Right atrium auricular region (tissue), 2 donors: ENCODE measurements at places on chromosomes 2 and 18. TPM values are rescaled to one million over a fixed set of nuclear protein-coding genes. Genes with fewer than 3 reads are reported as not detected.

DNA sequence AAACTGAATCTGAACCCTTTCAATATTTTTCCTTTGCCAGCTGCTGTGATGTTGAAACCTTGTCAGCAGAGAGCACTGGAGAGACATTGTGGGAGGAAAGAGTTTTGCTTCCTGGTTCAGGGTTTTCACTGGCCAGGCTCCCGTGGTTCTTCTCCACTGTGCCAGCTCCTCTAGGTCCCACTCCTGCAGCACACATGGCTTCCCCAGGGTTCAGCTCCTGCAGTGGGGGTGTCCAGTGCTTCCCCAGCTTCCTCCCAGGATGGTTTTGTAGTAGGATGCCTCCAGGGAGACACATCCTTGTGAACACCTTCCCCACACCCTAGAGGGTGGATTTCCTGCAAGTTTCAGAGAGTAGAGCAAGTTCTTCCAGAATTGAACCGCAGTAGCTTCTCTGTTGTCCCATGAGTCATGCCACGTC is 24.0 kb upstream of the SULT1C3 start:
- DNase-seq: no peak

GRCh38 chr2:191165176-191165643 is 14.4 kb upstream of the STAT4 start:
- no peak for DNase-seq

DNA sequence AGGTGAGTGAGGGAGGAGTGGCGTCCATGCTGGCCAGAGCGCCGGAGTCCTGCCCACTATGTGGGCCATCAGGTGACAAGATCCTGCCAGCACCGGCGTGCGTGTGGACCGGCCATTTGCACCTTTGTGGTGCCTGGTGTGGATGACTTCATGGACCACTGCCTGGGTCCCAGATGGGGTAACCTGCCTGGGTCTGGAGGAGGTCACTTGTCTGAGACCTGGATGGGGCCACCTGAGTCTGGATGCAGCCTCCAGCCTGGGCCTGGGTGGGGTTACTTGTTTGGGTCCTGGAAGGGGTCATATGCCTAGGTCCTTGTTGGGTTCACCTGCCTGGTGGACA is 299.6 kb downstream of the NDUFA10 start:
- no peak for DNase-seq

DNA sequence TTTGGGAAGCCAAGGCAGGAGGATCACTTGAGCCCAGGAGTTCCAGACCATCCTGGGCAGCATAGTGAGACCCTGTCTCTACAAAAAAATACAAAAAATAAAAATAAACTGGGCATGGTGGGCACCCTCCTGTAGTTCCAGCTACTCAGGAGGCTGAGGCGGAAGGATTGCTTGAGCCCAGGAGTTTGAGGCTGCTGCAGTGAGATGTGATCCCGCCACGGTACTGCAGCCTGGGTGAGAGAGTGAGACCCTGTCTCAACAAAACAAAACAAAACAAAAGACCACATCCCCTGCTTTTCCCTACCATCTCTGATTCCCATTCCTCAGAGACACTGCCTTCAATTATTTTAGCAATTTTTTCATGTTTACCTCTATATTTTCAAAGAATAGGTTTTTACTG is 3.9 kb upstream of the RNF103 start:
- DNase-seq: no peak

GRCh38 chr18:67665266-67665665 is 148.7 kb upstream of the DSEL start:
- DNase-seq: no peak

DNA sequence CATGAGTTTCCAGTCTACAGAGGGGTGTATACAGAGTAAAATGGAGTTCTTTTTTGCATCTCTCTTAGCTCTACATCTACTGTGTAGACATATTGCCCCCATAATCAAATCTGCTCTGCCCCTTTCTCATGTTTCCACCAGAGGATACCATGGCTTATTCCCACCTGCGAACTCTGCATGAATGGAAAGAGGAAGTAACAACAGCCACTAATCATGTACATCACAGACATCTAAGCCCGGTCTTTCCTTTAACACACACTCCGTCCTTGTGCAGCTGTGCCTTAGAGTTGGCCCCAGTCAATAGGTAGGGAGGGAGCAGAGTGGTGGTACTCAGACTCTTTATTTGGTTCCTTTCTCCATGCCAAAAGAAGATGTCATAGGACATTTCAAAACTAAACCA is 147.3 kb upstream of the NRP2 start:
- DNase-seq: no peak

DNA sequence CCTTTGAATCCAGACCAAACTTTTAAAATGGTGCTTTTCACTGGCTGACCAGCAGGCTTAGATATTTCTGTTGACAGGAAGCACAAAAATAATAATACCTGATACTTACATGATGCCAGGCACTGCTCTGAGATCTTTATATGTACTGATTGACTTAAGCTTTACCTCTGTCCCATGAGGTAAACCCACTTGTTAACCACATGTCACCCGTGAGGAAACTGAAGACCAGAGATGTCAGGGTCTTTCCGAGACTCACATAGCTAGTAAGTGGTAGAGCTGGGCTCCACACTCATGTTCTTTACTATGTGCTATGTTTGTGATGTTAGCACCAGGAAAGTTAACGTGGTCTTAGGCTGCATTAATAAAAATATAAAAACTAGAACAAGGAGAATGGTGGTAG is 297.7 kb downstream of the PLCL1 start:
- DNase-seq: no peak

DNA sequence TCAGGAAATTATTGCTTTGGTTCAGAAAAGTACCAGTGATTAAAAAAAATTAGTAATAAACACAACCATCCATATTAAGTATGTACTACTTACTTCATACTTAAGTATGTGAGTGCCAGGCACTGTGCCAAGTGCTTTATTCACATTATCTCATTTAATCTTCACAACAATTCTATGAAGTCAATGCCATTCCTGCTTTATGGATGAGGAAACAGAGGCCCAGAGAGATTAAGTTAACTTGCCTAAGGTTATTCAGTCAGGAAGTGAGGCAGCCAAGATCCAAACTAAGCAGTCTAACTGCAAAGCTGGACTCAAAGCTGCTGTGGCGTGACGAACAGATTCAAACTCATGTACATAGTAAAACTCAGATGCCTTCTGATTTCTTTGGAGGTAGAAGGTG is 22.3 kb downstream of the DTNB start:
- no peak for DNase-seq

GRCh38 chr2:200869014-200869413 is 4.6 kb upstream of the CLK1 start:
- no peak for DNase-seq

DNA sequence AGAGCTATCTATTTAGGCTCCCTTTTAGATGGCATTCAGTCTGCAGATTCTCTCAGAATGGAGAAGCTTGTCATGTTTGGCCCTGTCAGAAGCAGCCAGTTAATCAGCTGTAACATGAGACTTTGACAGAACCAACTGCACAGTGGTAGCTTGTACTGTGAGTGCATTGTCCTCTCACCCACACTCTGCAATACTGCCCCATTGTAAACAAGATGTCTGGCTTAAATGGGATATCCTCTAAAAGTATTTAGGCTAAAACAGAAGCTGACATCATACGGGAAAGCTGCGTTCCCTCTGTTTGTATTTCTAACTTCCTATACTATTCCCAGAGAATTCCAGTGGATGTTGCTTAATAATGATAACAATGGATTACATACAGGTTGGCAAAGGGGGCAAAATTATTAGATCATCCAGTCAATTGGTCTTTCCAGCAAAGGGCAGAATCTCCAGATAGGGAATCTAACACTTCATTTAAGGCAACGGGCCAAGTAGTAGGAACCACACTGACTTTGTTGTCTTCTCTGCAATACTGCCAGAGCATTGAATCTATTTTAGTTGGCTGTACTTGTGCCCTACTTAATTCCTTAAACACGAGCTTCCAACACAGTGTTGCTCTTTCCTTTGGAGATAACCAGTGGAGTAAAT is 15.4 kb upstream of the STAT4 start:
- no peak for DNase-seq

DNA sequence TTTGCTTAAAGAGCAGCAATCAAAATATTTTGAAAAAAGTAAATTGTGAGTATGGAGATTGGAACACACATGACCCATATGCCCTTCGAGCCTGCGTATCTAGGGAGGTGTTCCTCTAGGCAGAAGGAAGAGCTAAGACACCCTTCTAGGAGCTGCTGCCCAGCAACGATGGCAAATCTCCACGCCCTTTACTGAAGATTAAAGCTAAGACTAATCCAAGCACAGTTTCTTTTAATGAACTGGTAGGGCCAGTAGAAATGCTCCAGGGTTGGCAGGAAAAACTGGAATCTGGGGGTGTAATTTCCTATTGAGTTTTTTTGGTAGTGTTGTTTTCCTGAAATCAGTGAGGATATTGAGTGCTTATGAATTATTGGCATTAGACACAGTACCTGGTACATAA is 712 bp upstream of the SERPINB13 start:
- DNase-seq: no peak

- no peak for DNase-seq
These were observed 370.2 kb downstream of the EN1 start for GRCh38 chr2:118477111-118477862.

- DNase-seq: peak; percentile 64
These were observed 378 bp upstream of the IAH1 start for GRCh38 chr2:9473985-9474360.

GRCh38 chr2:10329880-10330699 is 27.4 kb downstream of the HPCAL1 start:
- DNase-seq: no peak

GRCh38 chr2:191113761-191114160 is 37.0 kb downstream of the STAT4 start:
- DNase-seq: no peak

DNA sequence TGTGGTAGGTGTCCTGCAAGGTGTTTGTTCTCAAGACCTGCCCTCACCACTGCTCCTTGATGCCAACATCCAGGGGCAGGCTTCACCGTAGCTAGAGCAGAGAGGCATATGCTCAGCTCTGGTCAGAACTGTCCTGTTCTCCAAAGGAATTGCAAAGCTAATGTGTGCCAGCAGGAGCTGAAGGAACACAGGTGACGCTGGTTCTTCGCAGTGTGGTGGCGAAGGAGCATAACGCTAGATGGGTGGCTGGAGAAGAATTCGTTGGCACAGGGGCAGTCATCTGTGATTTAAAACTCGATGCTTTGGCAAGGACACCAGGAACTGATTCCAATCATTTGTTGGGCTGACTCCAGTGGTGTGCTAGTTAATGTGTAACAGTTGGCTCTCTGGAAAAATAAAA is 11.4 kb upstream of the PER2 start:
- DNase-seq: no peak

- no peak for DNase-seq
These were observed 1025.6 kb upstream of the PIK3C3 start for GRCh38 chr18:40929399-40929798.

GRCh38 chr2:238956676-238957075 is 108.8 kb downstream of the TWIST2 start:
- DNase-seq: no peak

DNA sequence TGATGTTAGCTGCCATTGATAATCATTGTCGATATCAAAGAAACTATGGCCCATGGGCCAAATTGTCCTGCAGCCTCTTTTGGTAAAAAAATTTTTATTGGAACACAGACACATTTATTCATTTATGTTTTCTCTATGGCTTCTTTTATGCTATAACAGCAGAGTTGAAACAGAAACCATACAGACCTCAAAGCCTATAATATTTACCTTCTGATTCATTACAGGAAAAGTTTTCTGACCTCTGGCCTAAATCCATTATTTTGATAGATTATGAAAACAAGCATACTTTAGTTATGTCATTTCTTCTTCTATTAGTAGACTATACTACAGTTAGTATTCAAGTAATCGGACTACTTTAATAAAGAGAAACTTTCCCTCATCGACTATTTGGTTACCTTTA is 349.7 kb upstream of the GALNT5 start:
- DNase-seq: no peak

GRCh38 chr2:227862741-227863588 is 8.5 kb upstream of the DAW1 start:
- peak; percentile 79 for DNase-seq

DNA sequence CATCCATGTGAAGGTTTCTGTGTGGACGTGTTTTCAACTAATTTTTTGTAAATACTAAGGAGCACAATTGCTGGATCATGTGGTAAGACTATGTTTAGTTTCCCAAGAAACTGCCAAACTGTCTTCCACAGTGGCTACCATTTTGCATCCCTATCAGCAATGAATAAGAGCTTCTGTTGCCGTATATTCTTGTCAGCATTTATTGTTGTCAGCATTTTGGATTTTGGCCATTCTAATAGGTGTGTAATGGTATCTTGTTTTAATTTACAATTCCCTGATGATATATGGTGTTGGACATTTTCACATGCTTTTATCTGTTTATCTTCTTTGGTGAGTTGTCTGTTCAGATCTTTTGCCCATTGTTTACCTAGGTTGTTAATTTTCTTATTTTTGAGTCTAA is 34.5 kb downstream of the SCRN3 start:
- no peak for DNase-seq

DNA sequence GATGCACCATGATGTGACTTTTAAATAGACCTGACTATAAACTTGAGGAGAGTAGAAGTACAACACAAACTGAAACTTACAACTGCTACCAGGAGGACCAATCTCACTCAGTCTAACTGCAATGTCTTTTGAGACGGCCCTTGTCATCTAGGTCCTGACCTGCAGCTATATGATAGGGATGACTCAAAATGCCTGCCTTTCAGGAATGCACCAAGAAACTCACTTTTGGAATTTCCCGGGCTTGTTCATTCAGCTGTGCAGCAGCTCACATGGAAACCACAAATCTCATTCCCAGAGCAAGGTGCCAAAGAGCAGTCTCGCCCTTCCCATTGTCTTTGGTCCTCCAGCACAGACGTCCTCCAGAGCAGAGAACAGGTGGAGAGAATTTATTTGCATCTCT is 113.7 kb downstream of the SPOPL start:
- no peak for DNase-seq

- DNase-seq: no peak
These were observed 221.3 kb upstream of the CTAGE1 start for GRCh38 chr18:22639026-22639463.

GRCh38 chr2:180003559-180003958 is 3.5 kb downstream of the CWC22 start:
- no peak for DNase-seq

- no peak for DNase-seq
These were observed 39.5 kb downstream of the AQP12A start for GRCh38 chr2:240731178-240731545.

- DNase-seq: no peak
These were observed 8.1 kb downstream of the GGCX start for GRCh38 chr2:85553184-85553583.

ITGB6 gene
- 0.30 TPM for total RNA-seq

STAT4 gene
- 15.2 TPM for total RNA-seq

KDSR gene
- total RNA-seq: 33.8 TPM

ADCYAP1 gene
- 2.6 TPM for total RNA-seq

COL3A1 gene
- 608 TPM for total RNA-seq

DRC1 gene
- total RNA-seq: not detected

CD28 gene
- total RNA-seq: 0.55 TPM

TSPYL6 gene
- not detected for total RNA-seq

HMSD gene
- not detected for total RNA-seq

REG3G gene
- total RNA-seq: not detected

MROH2A gene
- total RNA-seq: not detected

EN1 gene
- not detected for total RNA-seq

UGT1A3 gene
- total RNA-seq: not detected

UGT1A8 gene
- not detected for total RNA-seq

PROM2 gene
- total RNA-seq: 0.11 TPM

RBKS gene
- total RNA-seq: 2.1 TPM

NEURL3 gene
- total RNA-seq: not detected

CIB4 gene
- total RNA-seq: not detected

RAD51AP2 gene
- total RNA-seq: 0.28 TPM
